ENCODE measurements at places on chromosomes 1 and 21. TPM values are rescaled to one million over a fixed set of nuclear protein-coding genes. Genes with fewer than 3 reads are reported as not detected.

- no peak for DNase-seq
- no peak overlapping the region for H3K27ac ChIP-seq
- peaks cover 19% of the 10 kb centered on the region for H3K4me1 ChIP-seq
- H3K27me3 ChIP-seq, result peaks cover 3% of the 10 kb centered on the region
- no peaks in the 10 kb centered on the region for H3K36me3 ChIP-seq
These were observed 43.0 kb downstream of the GALNT2 start for GRCh38 chr1:230109895-230110667.

- H3K36me3 ChIP-seq, result no peaks in the 10 kb centered on the region
- no peaks in the 10 kb centered on the region for H3K27me3 ChIP-seq
- no peak for DNase-seq
- no peak overlapping the region for H3K4me3 ChIP-seq
- H3K27ac ChIP-seq, result no peak overlapping the region
These were observed 193.6 kb downstream of the RGS7 start for GRCh38 chr1:241163363-241163762.

DNA sequence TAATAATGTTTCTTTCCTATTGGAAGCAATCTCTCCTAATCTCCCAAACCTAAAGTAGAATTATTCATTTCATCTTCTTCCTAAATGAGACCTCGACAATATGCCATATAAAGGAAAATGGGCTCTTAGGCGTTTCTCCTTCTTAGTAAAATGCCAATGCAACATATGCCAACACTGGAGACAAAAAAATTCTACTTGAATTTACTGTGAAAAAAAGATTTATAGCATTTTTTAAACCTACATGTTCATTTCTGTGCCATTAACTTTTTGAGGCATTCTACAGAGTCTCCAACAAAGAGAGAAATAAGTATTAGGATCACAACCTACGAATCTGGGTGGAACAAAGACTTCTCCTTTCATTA, 1.3 kb downstream of the WDR47 start:
- peak overlapping the region; percentile 98 for H3K27ac ChIP-seq
- no peak for DNase-seq
- no peaks in the 10 kb centered on the region for H3K36me3 ChIP-seq
- H3K4me3 ChIP-seq, result peak overlapping the region; percentile 95
- H3K4me1 ChIP-seq, result peaks cover 2% of the 10 kb centered on the region

GRCh38 chr21:34888569-34889319, 160.4 kb downstream of the RUNX1 start:
- peak; percentile 85 for DNase-seq
- H3K27ac ChIP-seq, result no peak overlapping the region
- peaks cover 14% of the 10 kb centered on the region for H3K27me3 ChIP-seq
- H3K36me3 ChIP-seq, result no peaks in the 10 kb centered on the region

AQP10 gene
- total RNA-seq, result not detected

DNA sequence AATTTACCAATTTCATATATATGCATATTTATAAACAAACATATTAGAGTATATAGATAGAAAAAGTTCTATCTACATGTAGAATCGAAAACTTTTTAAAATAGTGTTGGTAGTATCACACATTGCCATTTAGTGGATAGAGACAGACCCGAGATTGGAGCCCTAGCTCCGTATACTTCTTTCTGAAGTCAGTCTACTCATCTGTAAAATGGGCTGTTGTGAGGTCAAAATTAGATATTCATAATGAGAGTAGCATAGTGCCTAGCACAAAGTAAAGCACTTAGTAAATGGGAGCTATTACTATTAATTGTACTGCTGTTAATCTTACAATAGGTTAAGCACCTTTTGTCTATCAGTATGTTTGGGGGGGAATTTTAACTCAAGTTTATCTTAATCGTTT, 4.2 kb upstream of the RSPH1 start:
- DNase-seq, result no peak
- peaks cover 3% of the 10 kb centered on the region for H3K27me3 ChIP-seq
- H3K4me1 ChIP-seq, result peaks cover 12% of the 10 kb centered on the region
- no peak overlapping the region for H3K4me3 ChIP-seq
- H3K36me3 ChIP-seq, result no peaks in the 10 kb centered on the region

- no peaks in the 10 kb centered on the region for H3K4me1 ChIP-seq
- H3K27me3 ChIP-seq, result peaks cover 2% of the 10 kb centered on the region
- no peak overlapping the region for H3K27ac ChIP-seq
- H3K4me3 ChIP-seq, result no peak overlapping the region
These were observed 80.3 kb downstream of the TENT5C start for GRCh38 chr1:117685936-117686806.

- DNase-seq, result no peak
- H3K27ac ChIP-seq, result peak overlapping the region; percentile 98
- H3K4me1 ChIP-seq, result peaks cover 38% of the 10 kb centered on the region
- H3K27me3 ChIP-seq, result peaks cover 17% of the 10 kb centered on the region
- H3K4me3 ChIP-seq, result peak overlapping the region; percentile 91
- H3K36me3 ChIP-seq, result no peaks in the 10 kb centered on the region
These were observed 115.5 kb downstream of the RERE start for GRCh38 chr1:8701794-8702471.

DNA sequence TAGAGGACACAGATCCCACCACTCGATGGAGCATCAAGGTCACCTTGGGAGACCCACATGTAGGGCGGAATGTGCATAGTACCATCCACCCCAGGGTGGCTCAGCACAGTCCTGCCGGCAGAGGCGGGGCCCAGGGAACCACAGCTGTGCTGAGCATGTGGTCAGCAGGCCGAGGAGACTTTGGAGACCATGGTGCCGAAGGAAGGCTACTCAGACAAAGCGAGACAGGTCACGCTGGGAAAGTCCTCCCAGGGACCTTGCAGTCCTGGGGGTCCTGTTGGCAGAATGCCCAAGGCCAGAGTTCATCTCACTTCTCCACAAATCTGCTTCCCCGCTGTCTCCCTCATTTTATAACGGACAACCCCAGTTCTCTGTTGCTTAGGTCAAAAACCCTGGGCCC, 22.5 kb downstream of the WNT3A start:
- H3K4me1 ChIP-seq, result no peaks in the 10 kb centered on the region
- no peak overlapping the region for H3K4me3 ChIP-seq
- DNase-seq, result peak; percentile 2
- H3K36me3 ChIP-seq, result peaks cover 7% of the 10 kb centered on the region
- no peaks in the 10 kb centered on the region for H3K27me3 ChIP-seq

GRCh38 chr1:104294259-104294658, 544.6 kb downstream of the AMY1C start:
- no peak overlapping the region for H3K27ac ChIP-seq
- H3K27me3 ChIP-seq, result no peaks in the 10 kb centered on the region
- H3K4me1 ChIP-seq, result no peaks in the 10 kb centered on the region
- no peaks in the 10 kb centered on the region for H3K36me3 ChIP-seq

DNA sequence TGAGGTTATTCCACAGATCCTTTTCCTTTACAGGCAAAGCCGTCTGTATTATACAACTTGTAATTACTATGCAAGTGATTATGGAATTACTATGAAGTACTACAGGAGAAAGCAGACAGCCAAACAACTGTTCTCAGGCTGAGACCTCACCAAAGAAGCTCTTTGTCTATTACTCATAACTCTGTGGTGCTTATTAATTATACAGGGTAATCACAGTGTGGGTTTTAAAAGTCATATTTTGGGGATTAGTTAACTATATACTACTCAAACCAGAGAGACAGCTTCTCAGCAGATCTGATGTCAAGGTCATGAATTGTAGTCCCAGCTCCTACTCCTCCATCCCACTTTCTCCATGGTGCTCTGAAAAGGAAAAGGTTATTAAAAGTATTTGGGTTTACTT, 49.6 kb downstream of the CTTNBP2NL start:
- H3K27me3 ChIP-seq, result no peaks in the 10 kb centered on the region
- H3K4me3 ChIP-seq, result no peak overlapping the region
- peaks cover 5% of the 10 kb centered on the region for H3K36me3 ChIP-seq
- no peak for DNase-seq

GRCh38 chr1:24954022-24954421, 23.9 kb upstream of the RUNX3 start:
- no peak overlapping the region for H3K27ac ChIP-seq
- peaks cover 5% of the 10 kb centered on the region for H3K36me3 ChIP-seq
- no peak for DNase-seq

LRRC38 gene
- not detected for total RNA-seq

DNA sequence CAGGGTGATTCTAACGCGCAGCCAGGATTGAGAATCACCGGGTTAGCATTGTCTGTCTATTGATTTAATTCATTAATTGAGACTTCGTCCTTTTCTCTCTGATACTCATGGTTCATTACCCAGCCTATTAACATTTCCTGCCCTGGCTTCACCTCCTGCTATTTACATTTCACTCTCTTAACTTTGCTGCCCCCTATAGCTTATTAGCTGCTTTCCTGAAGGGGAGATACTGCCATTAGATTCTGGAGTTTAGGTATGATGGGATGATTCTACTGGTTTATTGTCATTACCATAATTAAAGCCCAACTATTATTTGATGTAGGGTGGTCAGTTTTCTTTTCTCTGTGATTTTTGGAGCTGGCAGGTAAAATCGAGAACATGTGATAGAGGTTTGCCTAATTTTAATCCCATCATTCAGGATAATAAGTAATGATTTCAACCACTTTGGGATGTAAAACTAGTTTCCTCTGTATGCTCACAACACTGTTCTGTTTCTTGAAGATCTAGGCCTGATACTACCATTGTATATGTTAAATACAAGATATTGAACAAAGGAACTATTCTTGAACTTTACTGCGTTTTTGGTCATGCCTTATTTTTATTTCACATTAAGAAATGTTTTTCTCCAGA, 6.4 kb downstream of the PPP2R5A start:
- H3K27ac ChIP-seq, result no peak overlapping the region
- peaks cover 2% of the 10 kb centered on the region for H3K4me1 ChIP-seq
- H3K4me3 ChIP-seq, result no peak overlapping the region
- peaks cover under 1% of the 10 kb centered on the region for H3K27me3 ChIP-seq
- peaks cover under 1% of the 10 kb centered on the region for H3K36me3 ChIP-seq

LCE2B gene
- total RNA-seq, result not detected

S100A8 gene
- total RNA-seq, result not detected

DNA sequence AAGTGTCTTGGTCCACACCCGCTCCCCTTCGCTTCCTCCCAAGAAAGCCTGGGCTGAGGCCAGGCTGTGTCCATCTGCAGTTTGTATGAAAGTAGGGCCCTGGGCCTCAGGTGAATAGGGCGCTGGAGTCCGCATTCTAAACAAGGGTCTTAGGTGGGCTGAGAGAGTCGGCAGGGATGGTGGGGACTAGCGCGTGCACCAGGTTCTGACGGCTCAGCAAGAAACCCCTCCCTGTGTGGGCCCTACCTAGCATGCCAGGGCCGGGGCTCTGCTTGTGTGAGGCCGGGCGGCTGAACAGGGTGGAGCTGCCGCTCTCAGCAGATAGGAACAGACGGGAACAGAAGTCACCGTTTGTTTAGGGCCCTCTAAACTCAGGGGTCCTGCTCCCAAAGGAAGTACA, 1.7 kb downstream of the ACTRT2 start:
- H3K36me3 ChIP-seq, result no peaks in the 10 kb centered on the region
- no peaks in the 10 kb centered on the region for H3K4me1 ChIP-seq
- H3K27me3 ChIP-seq, result no peaks in the 10 kb centered on the region

CELA3B gene
- total RNA-seq, result not detected

GRCh38 chr1:183909672-183910071, 104.8 kb downstream of the RGL1 start:
- H3K36me3 ChIP-seq, result no peaks in the 10 kb centered on the region
- peaks cover 2% of the 10 kb centered on the region for H3K27me3 ChIP-seq
- no peak overlapping the region for H3K27ac ChIP-seq
- H3K4me1 ChIP-seq, result peaks cover 6% of the 10 kb centered on the region
- DNase-seq, result no peak

VWA5B1 gene
- 0.10 TPM for total RNA-seq

DNA sequence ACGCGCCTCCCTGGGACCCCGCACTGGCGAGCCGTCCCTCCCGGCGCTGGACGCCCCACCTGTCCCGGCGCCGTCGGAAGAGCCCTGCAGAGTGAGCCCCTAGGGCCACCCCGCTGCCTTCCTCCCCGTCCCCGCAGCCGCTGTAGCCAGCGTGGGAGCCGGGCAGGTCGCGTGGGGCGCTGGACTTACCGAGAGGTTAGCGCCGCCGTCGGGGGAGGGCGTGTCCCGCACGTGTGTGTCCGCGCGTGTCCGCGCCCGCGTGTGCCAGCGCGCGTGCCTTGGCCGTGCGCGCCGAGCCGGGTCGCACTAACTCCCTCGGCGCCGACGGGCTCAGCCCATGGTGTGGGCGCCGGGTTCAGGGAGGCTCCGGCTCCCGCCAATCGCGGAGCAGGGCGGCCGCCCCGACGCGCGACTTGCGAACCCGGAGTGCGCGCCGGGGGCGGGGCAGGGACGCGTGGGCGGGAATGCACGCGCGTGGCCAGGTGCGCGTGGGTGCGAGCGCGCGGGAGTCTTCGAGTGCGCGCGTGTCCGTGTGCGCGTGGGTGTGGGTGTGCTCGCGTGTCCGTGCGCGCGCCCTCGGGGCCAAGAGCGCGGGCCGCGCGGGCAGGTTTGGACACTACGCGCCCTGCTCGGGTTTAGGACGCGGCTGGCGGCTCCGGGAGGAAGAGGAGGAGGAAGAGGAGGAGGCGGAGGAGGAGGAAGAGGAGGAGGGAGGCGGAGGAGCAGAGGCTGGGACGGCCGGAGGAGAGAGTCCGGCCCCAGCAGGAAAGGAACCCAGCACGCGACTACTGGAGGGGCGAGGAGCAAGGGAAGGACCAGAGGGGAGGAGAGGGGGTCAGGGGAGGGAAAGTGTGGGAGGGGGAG, 145.2 kb upstream of the ETS2 start:
- H3K4me3 ChIP-seq, result peak overlapping the region; percentile 43
- no peak overlapping the region for H3K27ac ChIP-seq
- peaks cover 1% of the 10 kb centered on the region for H3K4me1 ChIP-seq
- DNase-seq, result no peak

HORMAD1 gene
- not detected for total RNA-seq

- no peak overlapping the region for H3K27ac ChIP-seq
- no peak overlapping the region for H3K4me3 ChIP-seq
- no peaks in the 10 kb centered on the region for H3K4me1 ChIP-seq
- no peaks in the 10 kb centered on the region for H3K36me3 ChIP-seq
These were observed 374.9 kb downstream of the DSCAM start for GRCh38 chr21:40472013-40472412.

CCDC185 gene
- total RNA-seq, result not detected

DNA sequence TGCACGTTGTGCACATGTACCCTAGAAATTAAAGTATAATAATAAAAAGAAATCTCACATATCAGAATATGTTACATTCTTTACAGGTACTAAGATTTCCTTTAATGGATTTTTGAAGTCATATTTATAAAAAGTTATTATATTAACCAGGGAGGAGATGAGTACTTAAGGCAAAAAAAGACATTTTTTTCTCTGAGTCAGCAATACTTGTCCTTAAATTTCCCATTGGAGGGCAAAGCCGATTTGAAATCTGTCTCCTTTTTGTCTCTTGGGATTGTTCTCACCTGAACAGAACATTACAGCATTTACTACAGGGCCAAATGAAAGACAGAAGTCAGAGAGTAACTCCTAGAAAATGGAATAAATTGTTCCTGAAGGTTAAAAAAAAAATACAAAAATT, 26.3 kb upstream of the SLC16A1 start:
- no peak overlapping the region for H3K4me3 ChIP-seq
- no peaks in the 10 kb centered on the region for H3K36me3 ChIP-seq
- no peak for DNase-seq
- H3K4me1 ChIP-seq, result no peaks in the 10 kb centered on the region

GRCh38 chr1:65319141-65319540, 9.8 kb downstream of the DNAJC6 start:
- H3K4me1 ChIP-seq, result peaks cover 33% of the 10 kb centered on the region
- no peak for DNase-seq
- no peak overlapping the region for H3K4me3 ChIP-seq
- H3K27ac ChIP-seq, result peak overlapping the region; percentile 87

Measured in glutamatergic neuron (in vitro differentiated cells).